Hypothalamus (tissue), 51 donors: ENCODE measurements at places on chromosomes 7 and 10.

- DNase-seq = peak; percentile 24
These were observed 1.1 kb downstream of the EPHB6 start for GRCh38 chr7:142855756-142856564.

- no peak for DNase-seq
These were observed 62.8 kb downstream of the TACC2 start for GRCh38 chr10:122051609-122052385.

DNA sequence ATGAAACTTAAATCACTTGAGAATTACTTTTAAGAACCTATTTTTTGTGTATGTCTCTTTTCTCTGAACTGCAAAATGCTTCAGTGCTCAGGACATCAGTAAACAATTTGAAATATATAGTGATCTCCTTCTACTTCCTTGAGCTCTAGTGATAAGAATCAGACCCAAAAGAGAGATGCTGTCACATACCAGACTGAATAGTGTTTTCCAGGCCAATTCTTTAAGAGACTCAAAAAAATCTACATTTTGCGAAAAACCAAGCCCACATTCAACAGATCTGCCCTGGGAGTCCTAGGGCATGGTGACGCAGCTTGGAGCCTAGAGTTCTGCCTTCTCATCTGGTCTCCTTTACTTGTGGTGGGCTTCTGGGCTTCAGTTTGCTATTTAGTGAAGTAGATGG is 72.1 kb upstream of the SLC13A1 start:
- DNase-seq = no peak

DNA sequence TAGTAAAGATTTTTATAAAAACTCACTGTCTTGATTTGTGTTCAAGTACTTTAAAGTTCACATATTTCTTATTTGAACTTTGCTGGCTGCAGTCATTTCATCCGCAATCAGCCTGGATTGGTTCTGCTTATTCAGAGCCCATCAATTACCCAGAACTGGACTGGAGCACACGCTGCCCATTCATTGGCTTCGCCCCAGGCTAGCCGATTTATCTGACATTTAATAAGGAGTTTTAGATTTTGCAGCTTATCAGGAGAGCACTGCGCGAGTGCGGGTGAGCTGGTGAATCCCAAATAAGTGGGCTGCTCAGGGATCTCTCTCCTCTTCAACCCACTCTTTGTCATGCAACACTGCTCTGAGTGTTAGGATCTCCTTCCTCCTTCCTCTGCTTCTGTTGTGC is 166.0 kb upstream of the GPR26 start:
- no peak for DNase-seq

DNA sequence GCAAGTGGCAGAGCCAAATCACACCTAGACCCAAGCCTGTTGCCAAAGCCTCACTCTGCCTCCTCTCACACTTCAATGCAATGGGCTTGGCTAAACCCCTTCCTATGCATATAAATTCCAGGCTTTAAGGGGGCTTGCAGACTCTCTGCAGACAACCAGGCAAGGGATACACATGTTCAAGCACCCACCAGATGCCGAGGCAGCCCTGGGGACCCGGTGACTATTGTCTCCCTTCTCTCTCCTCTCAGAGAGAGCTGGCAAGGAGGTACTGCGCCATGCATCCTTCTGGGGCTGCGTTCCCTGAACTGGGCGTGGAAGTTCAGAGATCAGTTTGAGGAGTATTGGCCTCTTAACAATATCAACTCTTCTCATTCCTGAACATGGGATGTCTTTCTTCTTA is 131.2 kb downstream of the ARHGAP22 start:
- DNase-seq = no peak

GRCh38 chr7:75951506-75951905 is 36.6 kb downstream of the POR start:
- DNase-seq = no peak

DNA sequence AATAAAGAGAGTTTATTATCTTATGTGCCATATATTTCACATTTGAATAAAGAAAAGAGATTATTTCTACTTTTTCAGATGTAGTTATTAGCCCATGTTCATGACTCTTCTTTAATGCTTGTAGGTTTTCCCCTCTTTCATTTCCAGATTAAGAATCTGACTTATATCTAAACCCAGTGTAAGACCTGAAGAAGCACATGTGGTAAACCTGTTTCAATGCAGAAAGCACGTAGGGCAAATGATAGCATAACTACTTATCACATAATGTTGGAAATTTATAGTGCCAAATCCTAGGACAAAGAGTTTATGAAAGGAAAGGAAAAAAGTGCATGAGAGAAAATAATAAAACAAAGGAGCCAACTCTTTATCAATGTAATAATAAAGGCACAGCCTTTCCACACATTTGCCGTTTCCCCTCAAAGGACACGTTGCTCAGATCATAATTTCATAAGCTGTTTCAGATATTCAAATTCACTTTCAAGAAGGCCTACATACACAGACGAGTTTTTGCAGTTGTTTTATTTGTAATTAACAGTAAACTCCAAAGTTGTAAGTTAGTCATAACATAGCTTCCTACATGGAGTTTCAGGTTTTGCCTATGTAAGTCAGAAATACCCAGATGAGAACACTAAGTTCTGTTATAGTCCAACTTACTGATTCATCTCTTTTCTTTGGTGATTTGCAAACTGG is 88.8 kb upstream of the MDFIC start:
- no peak for DNase-seq

- DNase-seq = no peak
These were observed 161.2 kb downstream of the SVIL start for GRCh38 chr10:29473406-29474100.

GRCh38 chr7:26369593-26369992 is 77.9 kb downstream of the SNX10 start:
- DNase-seq = peak; percentile 57

DNA sequence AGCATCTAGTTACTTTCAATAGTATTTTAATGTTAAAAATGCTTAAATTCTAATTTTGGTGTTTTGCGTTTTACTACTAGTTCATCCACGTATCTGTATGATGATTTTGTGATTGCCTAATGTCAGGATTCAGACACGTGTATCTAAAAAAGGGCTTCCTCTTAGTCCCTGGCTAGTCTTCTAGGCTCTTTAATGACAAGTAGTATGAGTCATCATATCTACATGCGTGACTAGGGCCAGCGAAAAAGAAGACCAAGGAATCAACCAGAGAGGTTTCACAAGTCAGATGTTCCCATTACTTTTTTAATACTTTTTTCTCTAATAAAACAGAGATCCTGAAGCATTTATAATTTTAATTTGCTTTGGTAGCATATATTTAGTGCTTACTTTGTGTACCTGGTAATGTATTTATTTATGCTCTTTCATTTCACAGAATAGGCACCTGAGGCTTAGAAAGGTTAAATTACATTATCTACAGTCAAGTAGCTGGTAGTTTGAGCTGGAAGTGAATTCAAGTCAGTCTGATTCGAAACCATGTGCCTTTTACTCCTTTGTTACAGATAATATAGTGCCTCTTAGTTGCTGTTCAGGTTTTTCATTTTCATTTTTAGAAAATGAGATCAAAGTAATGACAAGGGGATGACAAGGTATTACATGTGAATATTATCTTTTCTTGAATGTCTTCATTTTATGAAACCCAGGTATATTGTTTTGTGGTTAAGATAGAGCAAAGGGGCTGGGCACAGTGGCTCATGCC is 140.3 kb downstream of the FOXP2 start:
- no peak for DNase-seq

DNA sequence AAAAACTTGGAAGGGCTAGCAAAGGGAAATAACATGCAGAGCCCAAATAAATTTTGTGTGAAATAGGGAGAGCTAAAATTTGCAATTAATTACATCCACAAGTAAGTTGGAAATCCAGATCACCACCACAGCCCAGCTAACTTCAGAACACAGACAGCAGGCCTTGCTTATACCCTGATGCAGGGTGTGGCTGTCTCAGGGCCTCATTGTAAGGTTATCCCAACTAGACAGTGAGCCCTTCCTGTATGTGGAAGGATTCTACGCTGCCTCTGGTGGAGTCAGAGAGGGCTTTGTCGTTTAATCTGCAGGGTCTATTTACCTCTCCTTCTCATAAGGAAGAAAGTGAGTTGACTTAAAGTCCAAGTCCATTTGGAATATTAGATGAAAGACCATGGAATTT is 181.0 kb upstream of the TCF7L2 start:
- DNase-seq = no peak

GRCh38 chr7:76364198-76364584 is 5.4 kb upstream of the YWHAG start:
- no peak for DNase-seq

GRCh38 chr10:63169624-63170023 is 36.5 kb downstream of the NRBF2 start:
- DNase-seq = no peak

DNA sequence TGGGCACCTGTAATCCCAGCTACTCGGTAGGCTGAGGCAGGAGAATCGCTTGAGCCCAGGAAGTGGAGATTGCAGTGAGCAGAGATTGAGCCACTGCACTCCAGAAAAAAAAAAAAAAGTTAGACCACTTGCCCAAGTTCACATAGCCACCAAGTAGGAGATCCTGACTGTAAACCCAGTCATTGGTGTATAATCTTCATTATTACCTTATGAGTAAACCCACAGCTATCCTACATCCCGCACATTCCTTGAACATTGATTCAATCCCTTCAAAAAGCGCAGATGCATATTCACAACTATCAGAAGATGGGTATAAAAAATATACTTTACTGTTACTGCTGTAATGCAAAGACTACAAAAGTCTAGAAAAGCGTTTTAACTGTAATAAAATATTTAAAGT is 512.9 kb downstream of the SUGCT start:
- DNase-seq = no peak

- DNase-seq = no peak
These were observed 60.4 kb downstream of the LRRC17 start for GRCh38 chr7:102973096-102973802.

DNA sequence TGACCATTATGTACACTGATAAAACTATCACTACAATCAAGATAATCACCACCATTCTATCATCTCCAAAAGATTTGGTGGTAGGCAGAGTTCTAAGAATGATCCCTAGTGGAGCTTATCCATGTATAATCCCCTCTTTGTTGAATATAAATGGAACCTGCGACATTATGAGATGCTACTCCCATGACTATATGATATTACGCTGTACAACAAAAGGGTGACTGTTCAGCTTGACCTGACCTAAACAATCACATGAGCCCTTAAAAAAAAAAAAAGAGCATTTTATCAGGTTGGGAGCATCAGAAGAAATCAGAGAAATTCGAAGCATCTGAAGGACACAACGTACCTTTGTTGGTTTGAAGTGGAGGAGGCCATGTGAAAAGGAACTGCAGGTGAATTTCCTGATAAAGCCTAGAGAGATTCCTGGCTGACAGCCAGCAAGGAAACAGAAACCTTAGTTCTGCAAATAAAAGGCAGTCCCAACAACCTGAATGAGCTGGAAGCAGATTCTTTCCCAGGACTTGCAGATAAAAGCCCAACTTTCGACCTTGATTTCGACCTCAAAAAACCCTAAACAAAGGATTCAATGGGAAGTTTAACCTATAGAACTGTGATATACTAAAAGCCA is 270.7 kb downstream of the ADRA2A start:
- DNase-seq = no peak

DNA sequence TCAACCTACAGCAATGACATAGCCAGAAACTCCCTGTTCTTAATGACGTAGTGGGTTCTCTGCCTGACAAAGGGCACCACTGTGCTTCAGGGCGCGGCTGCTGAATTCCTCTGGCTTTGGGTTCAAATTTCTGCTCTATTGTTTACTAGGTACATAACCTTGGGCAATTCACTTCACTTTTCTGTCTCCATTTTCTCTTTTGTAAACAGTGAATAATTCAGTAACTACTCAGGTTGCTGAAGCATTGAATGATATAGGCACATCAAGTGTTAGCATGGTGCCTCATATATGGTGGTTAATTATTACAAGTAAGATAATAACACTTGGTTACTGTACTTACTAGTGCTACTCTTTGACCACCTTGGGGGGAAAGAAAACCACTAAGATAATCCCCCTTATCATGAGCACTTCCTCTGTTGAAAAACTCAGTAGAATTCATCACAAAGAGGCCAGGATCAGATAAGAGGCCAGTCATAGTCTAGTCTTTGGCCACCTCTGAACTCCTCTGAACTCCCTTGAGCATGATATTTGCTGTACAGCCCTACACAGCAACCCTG is 92.0 kb upstream of the AHR start:
- no peak for DNase-seq

DNA sequence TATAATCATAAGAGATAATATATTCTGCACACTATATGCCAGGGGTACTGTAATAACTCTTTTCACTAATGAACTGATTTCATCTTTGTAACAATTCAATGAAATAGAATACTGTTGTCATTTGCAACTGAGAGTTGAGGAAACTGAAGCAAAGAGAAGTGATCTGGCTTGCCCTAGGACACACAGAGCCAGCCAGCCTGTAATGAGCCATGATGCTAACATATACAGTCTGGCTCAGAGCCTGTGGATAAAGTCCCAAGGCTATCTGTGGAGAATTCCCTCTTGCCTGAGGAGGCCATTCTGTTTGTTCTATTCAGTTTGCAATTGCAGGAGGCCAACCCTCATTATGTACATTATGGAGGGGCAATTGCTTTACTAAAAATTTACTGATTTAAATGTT is 241.3 kb downstream of the CXCL12 start:
- DNase-seq = no peak

GRCh38 chr10:118045837-118046394 is 825 bp downstream of the RAB11FIP2 start:
- DNase-seq = no peak

- DNase-seq = no peak
These were observed 249.0 kb upstream of the AUTS2 start for GRCh38 chr7:69349291-69349690.

- peak; percentile 13 for DNase-seq
These were observed 27.1 kb downstream of the OGDH start for GRCh38 chr7:44633254-44634186.

- DNase-seq = no peak
These were observed 37.6 kb upstream of the C1QL3 start for GRCh38 chr10:16559236-16559773.

GRCh38 chr10:63713191-63714144 is 192.3 kb downstream of the REEP3 start:
- peak; percentile 37 for DNase-seq

GRCh38 chr10:102334101-102334500 is 61.4 kb upstream of the NFKB2 start:
- no peak for DNase-seq
